ENCODE measurements at places on chromosomes 3 and 15.

DNA sequence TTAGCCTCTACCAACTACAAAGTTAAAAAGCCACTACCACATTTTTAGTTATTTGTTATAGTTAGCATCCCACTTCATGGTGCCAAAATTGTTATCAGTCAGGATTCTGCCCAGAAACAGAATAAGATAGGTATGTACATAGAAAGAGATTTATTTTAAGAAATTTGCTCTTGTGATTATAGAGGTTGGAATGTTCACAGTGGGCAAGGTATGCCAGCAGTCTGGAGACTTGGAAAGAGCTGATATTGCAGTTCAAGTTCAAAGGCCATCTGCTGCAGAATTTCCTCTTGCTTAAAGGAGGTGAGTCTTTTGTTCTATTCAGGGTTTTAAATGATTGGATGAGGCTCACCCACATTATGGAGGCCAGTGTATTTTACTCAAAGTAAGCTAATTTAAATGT, 143.8 kb upstream of the POU1F1 start:
- no peak for DNase-seq

DNA sequence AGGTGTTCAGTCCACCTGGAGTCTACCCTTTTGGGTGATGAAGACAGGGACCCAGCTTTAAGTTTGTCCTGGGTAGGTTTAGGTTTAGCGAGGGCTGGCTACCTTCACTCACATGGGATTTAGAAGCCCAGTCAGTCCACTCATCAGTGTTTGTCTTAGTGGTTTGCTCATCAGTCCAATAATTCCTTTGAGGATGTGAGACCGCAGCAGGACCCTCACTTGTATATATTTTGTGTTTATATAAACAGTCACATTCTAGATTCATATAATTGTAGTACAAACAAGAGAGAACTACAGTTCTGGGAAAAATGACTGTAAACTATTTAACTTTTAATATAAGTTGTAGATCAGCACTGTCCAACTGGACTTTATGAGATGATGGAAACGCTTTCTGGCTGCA, 18.2 kb downstream of the EFCC1 start:
- no peak for DNase-seq

- DNase-seq: no peak
Observed at GRCh38 chr3:126934031-126934531, 48.8 kb upstream of the PLXNA1 start.

GRCh38 chr3:11613319-11613718, 30.4 kb downstream of the VGLL4 start:
- no peak for DNase-seq

GRCh38 chr3:13502791-13503060, 22.6 kb downstream of the HDAC11 start:
- no peak for DNase-seq

- no peak for DNase-seq
Observed at GRCh38 chr3:66010739-66011655, 27.7 kb downstream of the MAGI1 start.

DNA sequence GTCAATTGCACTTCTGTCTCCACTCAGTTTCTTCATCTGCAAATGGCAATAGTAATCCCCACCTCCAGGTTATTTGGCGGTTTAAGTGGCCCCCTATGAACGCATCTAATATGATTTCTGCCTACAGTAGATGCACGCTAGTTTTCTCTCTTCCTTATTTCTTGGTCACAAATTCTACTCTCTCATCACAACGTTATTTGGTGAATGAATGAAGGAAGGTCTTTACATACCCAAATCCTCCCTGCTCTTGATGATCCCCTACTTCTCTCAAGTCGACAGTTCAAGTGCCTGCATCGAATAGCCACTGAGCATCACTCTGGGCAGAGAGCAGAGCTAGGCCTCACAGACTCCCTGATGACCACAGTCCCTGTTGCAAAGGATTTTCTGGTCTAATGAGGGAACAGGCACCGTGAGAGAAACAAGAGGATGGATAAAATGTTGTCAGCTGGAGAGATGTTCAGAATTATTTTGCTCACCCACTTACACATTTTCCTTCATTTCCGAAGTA, 181.2 kb upstream of the SMAD3 start:
- no peak for DNase-seq

- no peak for DNase-seq
Observed at GRCh38 chr3:9781978-9782603, 10.2 kb downstream of the TADA3 start.

DNA sequence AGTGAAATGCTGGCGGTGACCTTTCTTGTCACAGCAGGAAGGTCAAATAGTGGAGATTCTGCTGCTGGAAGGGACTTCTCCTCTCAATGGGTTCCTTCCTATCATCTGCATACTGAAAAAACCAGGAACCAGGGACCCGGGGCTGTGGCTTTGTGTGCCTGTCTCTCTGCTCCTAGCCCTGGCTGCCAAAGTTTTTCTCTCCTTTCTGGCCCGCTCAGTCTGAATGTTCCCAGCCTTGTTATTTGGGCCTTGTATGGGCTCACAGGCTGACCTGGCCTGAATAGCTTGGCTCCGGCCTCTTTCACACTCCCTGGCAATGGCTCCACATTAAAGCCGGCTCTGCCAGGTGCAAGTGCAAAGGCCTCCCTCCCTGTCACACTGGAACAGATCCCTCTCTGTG, 94.7 kb downstream of the LRIG1 start:
- no peak for DNase-seq

DNA sequence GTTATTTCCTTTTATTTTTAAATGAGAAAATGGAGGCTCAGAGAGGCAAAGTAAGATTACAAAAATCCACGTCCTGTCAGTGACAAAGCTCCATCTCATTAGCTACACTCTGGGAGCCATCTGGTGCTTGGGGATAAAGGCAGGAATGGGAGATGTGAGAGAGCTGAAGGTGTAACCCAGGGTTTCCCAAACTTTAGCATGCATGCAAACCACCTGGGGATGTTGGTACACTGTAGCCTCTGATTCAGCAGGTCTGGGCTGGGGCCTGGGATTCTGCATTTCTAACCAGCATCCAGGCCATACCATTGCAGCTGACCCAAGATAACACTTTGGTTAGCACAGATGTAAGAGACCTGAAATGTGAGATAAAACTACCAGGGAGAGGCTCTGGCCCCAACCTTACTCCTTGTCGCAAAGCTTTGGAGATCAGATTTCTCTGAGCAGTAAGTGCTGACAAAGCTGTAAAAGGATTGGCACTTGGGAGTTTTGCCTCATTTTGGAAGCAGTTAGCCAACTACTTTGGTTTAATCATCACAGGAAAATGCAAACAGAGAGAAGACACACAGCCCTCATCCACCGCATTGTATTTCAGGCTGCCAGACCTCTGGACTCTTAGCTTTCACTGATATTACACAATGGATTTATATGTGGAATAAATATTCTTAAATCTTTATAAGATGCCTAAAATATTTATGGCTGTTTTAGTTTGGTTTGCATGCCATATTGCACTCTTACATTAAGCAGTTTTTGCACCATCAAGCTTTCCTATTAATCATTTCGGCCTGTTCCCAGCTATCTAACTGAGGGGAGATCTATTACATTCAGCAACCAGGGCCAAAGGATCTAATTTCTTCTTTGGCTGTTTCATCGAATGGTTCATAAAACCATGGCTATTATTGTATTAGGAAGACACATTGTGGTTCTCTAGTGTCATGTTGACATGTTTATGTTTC, 263.0 kb downstream of the EBLN2 start:
- DNase-seq: no peak

DNA sequence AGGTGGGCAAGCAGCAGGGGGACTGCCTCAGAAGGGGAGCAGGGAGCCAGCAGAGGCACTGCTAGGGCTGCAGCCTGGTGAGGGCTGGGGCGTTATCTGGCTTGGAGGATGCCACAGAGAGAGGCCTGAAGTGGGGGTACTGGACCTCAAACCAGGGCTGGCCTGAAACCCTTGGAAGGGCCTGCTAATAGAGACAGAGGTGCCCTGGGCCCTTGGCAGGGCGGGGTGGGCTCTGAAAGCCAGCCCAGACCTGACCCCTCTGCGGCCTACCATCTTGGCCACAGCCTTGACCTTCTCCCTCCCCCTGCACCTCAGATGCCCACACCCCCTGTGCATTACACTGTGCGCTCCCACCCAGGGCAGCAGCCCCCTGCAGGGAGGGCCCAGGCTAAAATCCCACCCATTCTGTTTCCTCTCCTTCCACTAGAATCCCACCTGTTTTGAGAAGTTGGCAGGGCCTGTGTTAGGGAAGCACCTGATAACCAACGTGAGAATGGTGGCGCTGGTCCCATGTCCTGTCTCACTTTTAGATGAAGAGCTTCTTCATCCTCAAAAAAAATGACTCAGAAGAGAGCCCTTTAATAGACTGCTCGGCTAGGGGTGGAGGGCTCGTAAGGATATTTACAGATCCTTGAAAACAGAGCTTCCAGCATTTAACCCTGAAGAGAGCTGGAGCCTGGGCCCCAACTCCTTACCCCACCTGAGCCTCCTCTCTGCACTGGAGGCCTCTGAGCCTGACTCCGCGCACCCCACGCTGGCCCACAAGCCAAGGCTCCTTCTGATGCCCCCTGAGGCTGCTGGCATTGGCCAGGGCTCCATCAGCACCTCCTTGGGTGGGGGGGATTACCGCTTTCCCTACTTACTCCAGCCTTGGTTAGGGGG, 29.8 kb downstream of the LOXL1 start:
- DNase-seq: no peak

DNA sequence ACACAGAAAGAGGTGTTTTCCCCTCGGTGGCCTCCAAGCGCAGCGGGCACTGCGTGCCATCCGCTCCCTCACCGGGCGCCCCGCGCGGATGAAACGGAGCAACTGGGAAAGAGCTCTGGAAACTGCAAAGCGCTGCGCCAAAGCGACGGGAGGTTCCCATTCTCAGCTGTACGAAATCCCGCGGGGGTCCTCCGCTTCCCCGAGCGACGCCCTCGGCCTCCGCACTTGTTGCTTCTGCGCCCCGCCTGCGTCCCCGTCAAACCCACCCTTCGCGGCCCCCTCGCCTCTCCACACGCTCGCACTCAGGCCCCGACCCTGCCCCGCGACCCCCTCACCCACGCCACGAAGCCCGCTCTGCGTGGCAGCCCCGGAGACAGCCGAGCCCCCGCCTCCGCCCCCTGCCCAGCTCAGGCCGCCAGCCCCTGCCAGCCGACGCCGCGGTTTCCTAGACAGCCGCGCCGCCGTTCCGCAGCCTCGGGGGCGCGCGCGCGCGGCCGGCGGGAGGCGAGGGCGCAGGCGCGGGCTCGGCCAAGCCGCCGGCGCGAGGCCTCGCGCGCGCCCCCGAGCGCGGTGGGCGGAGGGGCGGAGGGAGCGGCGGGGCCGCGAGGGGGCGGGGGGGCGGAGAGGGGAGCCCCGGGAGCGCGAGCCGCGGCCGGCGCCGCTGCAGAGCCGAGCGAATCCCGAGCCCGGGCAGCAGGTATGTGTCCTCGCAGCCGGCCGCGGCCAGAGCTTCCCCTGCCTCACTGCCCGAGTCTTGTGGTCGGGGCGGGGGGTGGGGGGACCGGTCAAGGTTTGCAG, at the start of gene TMEM266:
Gene TMEM266 (plus strand): TSS at position 666 of the 798 bp plus-strand sequence. CDS start 74,279 bp downstream, outside the sequence.
- DNase-seq: peak; percentile 23

DNA sequence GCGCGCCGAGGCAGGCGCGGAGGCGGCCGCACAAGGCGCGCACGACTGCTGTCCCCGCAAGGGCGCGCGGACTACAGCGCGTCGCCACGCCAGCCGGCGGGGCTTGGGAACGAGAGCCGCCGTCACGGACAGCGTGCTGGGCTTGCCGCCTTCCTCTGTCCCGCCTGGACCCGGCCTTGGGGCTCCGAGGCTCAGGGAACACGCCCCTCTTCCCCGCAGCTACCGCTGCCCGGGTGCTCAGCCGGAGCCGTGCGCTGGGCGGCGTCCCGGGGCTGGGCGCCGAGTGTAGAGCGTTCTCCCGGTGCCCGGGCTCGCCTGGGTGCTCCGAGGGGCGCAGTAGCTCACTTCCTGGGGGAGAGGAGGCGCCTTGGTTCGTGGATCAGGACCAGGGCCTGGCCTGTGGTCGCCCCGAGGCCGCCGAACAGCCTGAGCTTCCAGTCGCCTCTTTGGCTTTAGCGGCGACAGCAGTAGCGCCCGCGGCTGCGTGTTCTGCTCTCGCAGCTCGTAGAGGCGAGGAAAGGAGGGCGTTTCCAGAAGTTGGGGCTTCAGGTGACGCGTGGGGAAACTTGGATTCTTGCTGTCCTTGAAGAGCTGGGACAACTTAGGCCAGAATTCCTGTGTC, 226.7 kb upstream of the C2CD4B start:
- no peak for DNase-seq

DNA sequence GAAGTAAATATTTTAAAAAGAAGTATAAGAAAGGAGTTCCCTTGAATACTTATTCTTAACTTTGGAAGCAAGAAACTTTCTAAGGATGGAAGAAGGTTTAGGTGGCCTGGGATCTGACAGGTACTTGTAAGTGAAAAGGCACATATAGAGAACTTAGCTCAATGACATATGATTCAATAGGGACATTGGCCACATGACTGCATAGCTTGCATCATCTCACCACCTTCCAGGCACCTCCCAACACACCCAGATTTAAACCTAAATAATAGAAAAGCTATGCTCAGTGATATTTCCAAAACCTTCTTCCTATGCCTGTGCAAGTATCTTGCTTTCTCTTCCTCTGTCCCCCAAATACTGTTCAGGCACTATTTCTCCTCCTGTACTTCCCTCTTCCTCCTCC, 4.7 kb upstream of the P2RY1 start:
- no peak for DNase-seq

DNA sequence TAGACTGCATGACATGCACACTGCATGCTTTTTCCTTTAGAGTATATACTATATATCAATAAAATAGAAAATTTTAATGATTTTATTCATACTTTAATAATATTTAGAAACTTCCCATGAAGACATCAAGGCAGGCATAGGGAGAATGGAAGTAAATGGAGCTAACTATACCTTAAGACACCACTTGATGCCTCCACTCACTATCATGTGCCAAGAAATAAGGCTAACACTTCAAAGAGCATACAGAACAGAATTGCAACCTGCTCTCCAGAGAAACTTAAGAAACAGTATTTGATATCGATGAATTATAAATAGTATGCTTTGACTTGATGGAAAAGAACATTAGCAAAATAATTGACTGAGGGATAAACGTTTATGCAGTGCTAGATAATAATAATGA, 192.6 kb upstream of the MBNL1 start:
- DNase-seq: peak; percentile 48

- DNase-seq: no peak
Observed at GRCh38 chr15:99507016-99507503, 58.7 kb upstream of the MEF2A start.

DNA sequence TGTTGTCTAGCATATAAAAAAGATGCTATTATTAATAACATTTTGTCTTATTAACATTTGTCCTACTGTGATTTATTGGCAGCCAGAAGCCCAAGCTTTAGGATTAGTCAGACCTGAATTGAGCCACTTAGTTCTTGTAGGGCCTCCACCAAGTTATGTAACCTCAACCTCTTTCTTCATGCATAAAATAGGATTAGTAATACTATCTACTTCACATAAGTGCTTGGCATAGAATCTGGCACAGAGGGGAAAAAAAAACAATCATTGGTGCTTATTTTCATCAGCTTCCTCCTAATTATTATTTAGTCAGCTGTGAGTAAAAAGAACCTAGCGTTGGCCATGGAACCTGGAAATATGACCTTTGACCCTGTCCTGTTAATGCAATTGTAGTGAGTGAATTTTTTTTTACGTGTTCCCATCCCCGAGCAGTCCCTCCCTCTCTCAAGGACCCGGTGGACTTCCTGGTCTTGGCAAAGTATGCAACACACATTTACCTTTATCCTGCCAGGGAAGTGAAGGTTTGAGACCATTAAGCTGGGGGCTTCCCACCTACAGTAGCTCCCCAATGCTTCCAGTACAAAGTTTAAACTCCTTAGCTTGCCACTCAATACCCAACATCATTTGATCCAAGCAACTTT, 136.8 kb downstream of the FHIT start:
- no peak for DNase-seq

Data from AML-193 (cell line).